Fibroblast of skin of left biceps (primary cell): ENCODE measurements at places on chromosomes 1 and 21.

- DNase-seq = no peak
These were observed 873.4 kb upstream of the ADAMTS5 start for GRCh38 chr21:27840262-27840661.

DNA sequence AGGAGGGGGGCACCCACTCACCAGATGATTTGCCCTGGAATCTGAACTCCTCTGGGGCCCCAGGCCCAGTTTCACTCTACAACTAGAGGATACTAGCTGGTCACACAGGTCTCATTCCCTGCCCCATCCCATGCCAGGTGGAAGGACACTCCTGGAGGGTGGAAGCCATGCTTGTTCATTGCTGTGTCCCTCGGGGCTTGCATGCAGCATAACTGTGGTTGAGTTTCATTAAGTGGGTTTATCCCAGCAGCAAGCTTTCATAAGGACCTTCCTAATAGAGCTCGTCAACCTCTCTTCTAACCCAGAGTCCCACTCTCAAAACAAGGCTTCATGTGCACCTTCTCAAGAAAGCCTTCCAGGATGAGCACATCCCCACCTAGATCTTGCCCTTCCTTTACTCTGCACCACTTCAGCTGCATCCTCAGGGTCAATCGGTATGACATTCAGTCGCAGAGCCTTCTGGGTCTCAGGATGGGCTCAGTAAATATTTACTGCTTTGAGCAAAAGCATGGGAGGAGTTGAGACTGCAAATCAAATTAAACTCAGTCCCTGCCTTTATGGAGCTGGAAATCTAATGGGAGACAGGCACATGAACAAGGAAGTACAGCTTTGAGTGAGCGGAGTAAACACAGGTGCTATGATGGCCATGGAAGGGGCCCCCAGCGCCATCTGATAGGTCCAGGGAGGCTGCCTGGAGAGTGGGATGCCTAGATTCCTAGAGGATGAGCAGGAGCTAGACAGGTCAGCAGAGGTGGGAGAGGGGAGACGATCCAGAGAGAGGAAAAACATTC lies 32.3 kb downstream of the LAMB3 start:
- no peak for DNase-seq

GRCh38 chr1:55478742-55479141 lies 263.6 kb upstream of the USP24 start:
- no peak for DNase-seq

GRCh38 chr1:247430434-247430833 lies 14.5 kb downstream of the NLRP3 start:
- no peak for DNase-seq

- no peak for DNase-seq
These were observed 675 bp downstream of the MYSM1 start for GRCh38 chr1:58699011-58699762.

GRCh38 chr1:57520743-57521515 lies 97.1 kb upstream of the DAB1 start:
- no peak for DNase-seq

DNA sequence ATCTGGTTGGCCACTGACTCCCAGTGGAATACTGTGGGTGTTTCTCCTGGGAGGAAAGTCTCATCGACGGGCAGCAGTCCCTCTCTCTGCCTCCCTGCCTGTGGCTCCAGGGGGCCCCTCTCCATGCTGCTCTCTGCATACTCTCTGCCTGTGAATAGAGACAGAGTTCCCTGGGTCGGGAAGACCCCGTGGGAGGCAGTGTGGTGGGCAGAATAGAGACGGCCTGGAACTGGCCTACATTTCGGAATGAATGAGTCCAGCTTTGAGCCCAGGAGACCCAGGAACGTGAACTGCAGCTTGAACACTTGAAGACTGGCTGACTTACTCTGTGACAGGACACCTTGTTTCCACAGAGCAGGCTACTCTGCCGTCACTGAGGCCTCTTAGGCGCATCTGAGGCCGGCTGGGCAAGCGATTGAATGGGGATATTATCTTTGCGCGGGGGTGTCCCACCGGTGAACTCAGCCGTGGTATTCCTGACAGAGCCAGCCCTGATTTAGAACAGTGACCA lies 64.0 kb downstream of the KIF21B start:
- no peak for DNase-seq

DNA sequence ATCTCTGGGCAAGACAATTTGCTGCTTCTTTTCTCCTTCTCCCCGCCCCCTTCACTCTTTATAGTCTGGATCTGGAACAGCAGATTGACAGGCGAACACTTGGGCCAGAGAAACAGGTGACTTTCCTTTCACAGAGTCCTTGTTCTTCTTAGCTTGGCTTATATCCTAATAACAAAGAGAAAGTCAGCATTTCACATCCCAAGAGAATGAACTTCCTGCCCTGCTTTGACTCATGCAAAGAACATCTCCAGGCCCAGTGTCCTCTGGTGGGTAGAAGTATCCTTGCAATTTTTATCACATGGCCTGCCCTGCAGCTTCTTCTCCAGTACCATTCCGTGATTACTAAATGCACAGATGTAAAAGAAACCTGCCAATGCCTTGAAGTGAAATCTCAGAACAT lies 764.4 kb downstream of the ADGRL2 start:
- DNase-seq = peak; percentile 52

DNA sequence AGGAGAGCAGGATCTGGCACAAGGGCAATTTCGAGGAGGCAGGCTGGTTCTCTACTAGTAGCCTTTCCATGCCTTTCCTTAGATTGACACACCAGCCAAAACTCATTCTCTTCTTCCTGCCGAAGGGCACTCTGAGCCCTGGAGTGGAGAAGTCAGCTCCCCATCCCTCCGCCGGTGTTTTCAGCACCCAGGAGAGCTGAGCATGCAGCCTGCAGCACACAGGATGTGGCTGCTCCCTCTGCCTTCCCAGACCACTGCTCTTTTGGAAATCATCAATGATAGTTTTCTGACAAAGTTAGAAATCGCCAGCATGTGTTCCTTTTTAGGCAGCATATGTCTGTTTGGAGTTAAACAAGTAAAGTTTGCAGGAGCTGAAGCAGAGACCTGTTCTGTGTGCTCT lies 11.7 kb downstream of the RNU5D-1 start:
- no peak for DNase-seq

DNA sequence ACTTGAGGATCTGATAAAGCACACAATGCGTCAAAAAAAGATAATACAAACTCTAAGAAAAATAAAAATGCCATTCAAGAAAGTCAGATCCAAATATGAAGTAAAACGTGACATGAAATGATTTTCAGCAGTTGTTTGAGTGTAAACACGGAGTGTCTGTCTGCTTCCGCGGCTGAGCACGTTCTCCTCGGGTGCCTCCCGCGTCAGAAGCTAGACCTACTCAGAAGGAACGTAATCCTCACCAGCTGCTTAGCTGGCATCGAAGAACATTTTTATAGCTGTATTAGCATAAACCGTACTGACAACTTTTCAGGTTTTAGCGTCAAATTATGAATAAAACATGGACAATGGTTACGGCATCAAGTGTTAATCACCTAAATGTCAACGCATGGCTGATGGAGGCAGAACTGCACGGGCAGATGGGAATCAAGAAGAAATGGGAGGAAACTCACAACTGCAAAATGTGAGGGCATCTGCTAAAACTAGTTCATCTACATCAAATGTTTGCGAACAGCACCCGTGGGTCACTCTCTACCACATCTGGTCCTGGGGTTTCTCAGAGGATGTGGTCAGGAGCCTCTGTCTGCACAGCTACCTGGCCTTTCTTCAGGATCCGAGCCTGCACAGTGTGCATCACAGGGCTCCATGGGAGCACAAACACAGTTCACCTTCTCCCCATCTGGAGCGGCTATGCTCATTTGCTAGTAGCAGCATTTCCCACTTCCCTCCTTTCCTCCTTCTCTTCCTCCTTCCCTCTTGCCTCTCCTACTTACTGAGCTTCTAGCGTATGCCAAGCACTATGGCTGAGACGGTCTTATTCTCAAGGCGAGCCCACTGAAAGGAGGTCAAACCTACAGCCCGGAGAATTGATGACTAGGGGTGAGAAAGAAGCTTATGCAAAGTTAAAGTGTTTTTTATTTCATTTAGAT lies 40.0 kb downstream of the RCAN1 start:
- DNase-seq = no peak

- DNase-seq = no peak
These were observed 56.7 kb upstream of the RAP1GAP start for GRCh38 chr1:21725748-21726392.

- no peak for DNase-seq
These were observed 31.1 kb downstream of the ZNF644 start for GRCh38 chr1:90990779-90991178.

GRCh38 chr1:226410958-226411357 lies 3.1 kb upstream of the PARP1 start:
- no peak for DNase-seq

- peak; percentile 96 for DNase-seq
These were observed 21.8 kb downstream of the DHRS3 start for GRCh38 chr1:12596007-12596821.

GRCh38 chr1:119971710-119972570 lies 75.6 kb upstream of the ADAM30 start:
- DNase-seq = no peak

DNA sequence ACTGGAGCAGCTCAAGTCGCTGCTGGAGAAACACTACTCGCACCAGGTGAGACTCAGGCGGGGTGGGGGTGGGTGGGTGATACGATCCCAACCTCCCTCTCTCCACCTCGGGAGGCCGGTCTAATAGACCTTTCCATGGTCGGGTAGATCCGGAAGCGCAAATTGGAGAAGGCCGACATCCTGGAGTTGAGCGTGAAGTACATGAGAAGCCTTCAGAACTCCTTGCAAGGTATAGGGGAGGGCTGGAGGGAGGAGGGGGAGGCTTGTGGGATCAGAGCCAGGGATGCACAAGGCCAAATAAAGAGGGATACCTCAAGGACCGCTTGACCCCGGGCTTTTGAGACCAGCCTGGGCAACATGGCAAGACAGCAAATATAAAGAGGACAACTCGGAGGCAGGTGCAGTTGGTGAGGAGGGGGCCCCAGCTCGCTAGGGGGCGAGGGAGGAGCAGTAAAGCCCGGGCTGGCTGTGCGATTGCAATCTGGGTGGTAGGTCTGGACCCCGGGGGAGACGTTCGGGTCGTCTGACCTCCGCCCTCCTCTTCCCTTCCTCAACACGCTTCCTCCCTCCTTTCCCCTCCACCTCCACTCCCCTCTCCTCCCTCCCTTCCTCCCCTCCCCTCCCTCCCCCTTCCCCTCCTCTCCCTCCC lies 546 bp downstream of the HES3 start:
- DNase-seq = no peak

- DNase-seq = no peak
These were observed 213.3 kb downstream of the C1orf94 start for GRCh38 chr1:34389974-34390373.

DNA sequence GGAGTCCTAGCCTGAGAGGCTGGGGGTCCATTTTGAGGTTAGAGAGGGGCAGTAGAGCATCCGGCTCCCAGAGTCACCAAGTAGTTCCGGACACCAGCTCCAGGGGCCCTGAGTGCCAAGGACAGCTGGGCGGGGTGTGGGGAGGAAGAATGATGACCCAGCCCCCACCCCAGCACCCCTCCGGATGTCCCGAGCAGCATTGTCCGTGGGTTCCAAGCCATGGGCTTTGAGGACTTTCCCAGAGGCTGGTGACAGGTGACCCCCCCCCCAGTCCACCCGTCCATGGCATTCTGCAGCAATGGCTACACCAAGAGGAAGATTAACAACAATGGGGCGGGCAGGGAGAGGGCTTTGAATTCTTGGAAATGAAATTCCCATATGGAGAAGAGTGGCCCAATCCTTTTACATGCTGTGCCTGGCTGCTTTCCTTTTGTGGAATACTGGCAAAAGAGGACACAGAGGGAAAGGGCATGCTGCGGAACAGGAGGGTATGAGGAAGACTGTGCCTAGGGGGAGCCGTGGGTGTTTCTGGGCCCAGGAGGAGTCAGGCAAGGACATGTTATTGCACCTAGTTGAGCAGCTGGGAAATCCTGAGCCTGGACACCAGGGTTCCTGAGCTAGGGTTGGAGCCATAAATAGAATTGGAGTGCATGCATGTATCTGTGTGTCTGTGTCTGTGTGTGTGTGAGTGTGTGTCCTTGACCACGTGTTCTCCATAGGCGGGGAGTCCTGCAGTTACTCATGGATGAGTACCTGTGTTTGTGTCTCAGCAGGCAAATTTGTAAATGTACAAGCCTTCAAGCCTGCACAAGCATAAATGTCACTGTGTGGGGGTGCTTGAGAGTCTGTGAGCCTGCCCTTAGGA lies 956 bp downstream of the ATP1A2 start:
- DNase-seq = no peak

GRCh38 chr1:204308023-204308628 lies 51.6 kb downstream of the PLEKHA6 start:
- DNase-seq = no peak

- no peak for DNase-seq
These were observed 44.7 kb upstream of the LAX1 start for GRCh38 chr1:203720242-203720641.

GRCh38 chr1:10540277-10541005 lies 65.7 kb downstream of the PEX14 start:
- DNase-seq = peak; percentile 11

DNA sequence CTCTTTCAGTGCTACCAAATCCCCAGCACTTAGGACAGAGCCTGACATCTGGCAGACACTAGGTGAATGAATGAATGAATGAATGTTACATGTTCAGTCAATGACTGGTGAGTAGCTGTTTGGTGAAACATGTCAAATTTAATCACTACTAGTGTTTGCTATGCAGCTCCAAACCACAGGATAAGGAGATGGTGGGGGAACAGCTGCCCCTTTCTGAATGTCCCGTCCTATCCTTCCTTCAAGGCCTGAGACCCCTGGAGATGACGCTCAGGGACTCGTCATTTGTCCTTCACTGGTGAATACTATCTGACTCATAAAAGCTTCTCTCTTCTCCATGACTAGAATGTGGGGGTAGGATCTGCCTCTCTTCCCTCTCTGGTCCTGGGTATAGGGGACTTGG lies 175.4 kb downstream of the HIVEP3 start:
- DNase-seq = no peak

DNA sequence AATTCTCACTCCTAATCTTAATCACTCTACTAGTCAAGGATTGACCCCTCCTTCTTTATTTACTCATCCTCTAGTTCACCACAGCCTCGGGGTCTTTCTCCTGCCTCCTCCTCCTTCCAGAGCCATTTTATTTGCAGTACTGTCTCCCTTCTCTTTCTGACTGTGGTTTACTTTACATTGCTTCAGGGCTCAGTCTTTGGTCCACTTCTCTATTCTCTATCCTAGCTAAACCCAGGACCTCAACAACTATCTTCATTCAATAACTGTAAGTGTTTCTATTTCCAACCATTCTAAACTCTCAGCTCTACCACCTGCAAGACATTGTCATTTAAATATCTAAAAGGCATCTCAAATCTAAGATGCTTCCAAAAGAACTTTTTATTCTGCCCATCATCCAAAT lies 493.8 kb downstream of the TTLL7 start:
- no peak for DNase-seq
